Activated naive CD8-positive, alpha-beta T cell treated with anti-CD3 and anti-CD28 coated beads for 36 hours (primary cell): ENCODE measurements at places on chromosomes 16 and 17.

DNA sequence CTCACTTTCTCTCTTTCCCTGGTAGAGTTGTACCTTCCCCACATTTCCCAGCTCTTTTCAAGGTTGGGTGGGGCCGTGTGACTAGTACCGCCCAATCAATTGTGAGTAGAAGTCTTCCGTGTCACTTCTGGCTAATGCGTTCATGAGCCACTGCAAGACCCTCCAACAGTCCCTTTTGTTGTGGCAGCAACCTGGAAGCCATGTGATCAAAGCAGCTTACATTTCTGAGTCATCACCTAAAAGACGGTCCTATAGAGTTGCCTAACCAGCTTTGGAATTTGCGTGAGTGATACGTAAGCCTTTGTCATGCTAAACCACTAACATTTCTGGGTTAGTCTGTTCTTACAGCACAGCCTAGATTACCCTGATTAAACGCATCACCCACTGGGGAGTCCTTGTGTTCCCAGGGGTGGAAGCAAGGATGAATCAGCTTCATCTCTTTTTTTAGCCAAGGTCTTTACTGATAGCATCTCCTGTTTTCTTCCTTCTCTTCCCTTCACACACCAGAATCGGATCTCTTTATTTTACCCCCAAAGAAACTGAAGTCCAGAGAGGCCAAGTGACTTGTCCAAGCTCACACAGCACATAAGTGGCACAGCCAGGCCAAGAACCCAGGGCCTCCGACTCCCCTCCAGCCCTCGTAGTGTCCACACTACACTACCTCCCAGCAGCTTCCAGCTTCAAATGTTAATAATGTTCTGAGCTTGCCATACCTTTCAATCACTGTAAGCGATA is 366.3 kb upstream of the XYLT1 start:
- DNase-seq = no peak

GRCh38 chr17:78541488-78542206 is 35.5 kb downstream of the DNAH17 start:
- DNase-seq = no peak

GRCh38 chr17:80158846-80159245 is 11.0 kb upstream of the CARD14 start:
- DNase-seq = no peak

- no peak for DNase-seq
Measured at GRCh38 chr16:73069581-73070262, 21.8 kb upstream of the ZFHX3 start.

DNA sequence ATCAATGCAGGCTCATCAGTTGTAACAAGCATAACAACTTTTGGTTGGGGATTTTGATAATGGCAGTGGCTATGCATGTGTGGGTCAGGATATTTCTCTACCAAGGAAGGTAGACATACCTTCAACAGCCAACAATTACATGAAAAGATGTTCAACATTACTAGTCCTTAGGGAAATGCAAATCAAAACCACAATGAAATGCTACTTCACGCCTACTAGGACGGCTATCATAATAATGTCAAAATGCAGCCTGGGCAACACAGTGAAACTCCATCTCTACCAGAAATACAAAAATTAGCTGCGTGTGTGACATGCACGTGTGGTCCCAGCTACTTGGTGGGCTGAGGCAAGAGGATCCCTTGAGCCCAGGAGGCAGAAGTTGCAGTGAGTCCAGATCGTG is 7.3 kb upstream of the SLC5A10 start:
- no peak for DNase-seq

- no peak for DNase-seq
Measured at GRCh38 chr16:79212114-79212791, 388.3 kb downstream of the MAF start.
